ENCODE measurements at places on chromosomes 6 and 20.

DNA sequence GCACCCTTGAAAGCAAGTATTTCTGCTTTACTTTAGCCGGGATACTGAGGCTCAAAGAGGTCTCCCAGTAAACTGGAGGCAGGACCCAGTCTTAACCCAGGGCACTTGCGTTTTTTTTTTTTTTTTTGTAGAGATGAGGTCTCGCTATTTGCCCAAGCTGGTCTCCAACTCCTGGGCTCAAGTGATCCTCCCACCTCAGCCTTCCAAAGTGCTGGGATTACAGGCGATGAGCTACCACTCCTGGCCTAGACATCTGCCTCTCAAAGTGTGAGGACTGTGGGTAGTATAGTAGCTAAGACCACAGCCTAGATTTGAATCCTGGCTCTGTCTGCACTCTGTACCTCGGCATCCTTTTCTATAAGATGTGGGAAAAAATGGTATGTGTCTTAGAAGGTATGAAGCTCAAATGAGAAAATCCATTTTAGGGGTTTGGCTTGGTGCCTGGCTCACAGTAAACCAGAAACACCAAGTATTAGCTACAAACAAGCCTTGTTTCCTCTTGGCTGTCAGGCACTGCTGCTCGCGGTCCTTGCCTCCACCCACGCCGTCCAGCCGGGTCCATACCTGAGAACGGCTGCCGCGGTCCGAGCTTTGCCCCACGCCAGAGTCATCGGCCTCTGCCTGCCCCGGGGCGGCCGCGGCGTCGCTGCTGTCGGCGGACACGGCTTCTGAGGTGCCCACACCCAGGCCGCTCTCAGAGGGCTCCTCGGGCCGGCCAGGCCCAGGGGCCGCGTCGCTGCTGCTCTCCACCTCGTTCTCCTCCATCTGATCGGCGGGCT lies 1.2 kb downstream of the ZNF335 start:
- no peak for DNase-seq

DNA sequence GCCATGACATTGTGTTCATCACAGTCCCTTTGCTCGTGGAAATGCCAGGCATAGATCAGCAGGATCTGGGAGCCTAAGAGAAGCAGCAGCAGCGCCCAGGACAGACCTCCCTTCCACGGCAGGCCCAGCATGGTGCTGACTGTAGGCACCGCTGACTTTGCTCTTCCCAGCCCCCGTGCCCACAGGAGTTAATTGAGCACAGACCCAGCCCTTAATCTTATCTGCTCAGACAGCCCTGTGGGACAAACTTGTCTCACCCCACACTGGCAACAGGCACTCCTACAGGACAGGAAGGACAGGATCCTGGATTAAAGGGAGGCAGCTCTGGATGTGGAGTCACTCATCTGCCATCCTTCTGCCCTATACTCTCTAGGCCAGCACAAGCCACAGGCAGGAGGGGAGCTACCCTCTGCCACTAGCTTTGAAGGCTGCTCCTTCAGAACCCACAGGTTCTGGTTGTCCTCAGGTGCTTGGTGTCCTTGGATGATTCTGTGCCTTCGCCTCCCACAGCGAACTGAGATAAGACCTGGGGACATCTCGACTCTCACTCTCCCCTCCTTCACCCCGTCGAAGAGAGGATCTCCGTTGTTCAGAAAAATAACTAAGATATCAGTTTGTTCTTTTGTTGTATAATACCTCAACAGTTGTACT lies at the start of gene CST9L:
Gene CST9L, minus strand, starts transcription at position 165 of the 651 bp plus-strand sequence. Its CDS starts 34 bp downstream, at position 131.
- DNase-seq, result no peak

DNA sequence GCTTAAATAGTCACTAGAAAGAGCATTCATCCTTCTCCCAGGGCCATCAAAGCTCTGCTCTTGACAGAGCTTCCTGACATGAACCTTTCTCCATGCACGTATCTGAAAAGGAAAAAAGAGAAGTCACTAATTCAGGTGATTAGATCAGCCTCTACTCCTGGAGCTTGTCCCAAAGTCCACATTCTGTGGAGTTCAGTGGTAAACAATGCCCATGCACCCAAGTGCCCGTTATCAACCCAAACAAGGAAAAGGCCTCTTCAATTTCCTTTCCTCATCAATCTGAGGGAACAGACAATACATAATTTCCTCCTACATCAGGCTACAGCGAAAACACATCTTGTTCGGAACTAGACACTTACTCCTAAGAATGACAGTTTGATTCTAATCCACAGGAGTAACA lies 129.2 kb upstream of the PCSK2 start:
- DNase-seq, result no peak

DNA sequence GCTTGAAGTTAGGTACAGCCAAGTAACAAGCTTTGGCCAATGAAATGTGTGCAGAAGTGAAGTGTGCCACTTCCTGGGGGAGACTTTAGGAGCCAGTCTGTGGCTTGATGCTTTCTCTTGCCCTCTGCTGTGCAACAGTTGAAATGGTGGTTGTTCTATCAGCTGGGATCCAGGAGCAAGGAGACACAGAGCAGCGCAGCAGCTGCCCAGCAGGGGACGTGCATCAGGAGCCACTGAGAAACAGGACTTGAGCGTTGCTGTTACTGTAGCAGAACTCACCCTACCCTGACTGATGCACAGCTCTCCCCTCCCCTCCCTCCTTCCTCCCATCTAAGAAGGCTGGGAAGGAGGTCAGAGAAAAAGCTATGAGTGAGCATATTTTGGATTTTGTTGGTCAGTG lies 18.9 kb upstream of the CCN5 start:
- no peak for DNase-seq

DNA sequence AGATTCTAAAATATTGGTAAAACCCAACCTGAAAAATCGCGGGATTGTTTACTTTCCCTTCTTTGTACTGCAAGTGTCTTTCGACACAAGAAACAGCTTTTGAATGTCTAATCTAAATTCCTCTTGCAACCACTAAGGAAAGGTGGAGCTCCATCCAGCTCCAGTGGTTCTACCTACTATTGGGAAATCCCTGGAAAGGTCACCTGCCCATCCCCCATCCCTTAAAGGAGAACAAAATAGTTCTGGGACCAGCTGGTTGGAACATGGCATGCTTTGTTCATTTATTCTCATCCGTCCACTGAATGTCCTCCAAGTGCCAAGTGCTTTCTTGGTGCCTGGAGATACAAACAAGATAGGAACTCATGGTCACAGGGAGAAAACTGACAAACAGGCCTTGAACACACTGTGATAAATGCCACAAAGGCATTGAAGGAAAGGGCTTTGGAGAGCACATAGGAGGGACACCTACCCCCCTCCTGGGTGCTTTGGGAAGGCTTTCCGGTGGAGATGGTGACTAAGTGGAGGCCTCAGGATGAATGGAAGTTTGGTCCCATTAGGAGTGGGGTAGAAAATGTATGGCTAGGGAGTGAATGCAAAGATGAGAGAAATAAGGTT lies 2.3 kb upstream of the CITED2 start:
- peak; percentile 20 for DNase-seq

GRCh38 chr6:10276660-10277287 lies 138.1 kb downstream of the TFAP2A start:
- DNase-seq, result no peak

GRCh38 chr20:15682690-15683089 lies 890.6 kb downstream of the KIF16B start:
- no peak for DNase-seq
